ENCODE measurements at places on chromosomes 4 and X.

DNA sequence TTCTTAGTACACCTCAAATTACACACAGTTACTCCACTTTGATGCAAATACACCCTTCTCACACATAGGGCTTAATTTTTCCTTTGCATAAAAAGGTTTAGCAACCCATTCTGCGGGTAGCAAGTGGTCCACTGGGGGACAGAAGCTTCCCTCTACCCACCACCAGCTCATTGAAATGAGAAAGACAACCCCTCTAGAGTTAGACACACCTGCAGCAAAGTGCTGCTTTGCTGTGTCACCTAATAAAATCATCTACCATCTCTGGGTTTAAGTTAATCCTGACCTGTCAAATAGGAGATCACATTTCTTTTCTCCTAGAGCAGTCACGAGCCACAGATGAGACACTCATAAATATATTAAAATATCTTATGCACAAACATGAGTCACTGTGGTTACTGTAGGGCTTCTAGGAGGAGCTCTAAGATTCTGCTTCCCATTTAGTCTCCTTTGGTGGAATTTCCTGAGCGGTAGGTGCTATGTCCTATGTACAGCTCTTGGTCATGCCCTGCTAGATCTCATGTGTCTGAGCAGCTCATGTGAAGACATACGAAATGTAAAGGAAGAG is 11.9 kb downstream of the BMX start:
- DNase-seq = no peak

- DNase-seq = no peak
These were observed 14.6 kb downstream of the CLCN3 start for GRCh38 chr4:169634975-169635374.

DNA sequence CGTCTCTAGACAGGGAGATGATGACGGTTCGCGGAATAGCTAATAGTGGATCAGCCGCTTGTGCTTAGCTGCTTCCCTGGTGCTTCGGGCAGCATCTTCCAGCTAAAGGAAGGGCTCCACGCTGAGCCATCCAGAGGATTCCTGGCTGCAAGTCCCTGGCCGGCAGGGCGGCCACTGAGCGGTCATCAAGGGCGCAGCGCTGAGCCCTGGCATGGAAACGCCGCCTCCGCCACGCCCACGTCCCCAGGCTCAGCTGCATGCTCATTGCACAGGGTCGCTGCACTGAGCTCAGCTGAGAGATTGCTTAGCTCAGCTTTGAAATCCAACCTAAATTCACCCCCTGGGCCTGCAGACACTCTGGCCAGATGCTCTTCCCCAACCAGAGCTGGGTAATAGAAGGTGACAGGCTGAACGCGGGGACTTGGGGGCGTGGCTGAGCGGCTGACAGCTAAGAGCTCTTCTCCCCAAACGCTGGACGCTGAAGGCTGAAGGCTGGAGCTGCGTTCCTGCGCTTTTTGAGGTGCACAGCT is 118.2 kb upstream of the KIT start:
- peak; percentile 83 for DNase-seq

DNA sequence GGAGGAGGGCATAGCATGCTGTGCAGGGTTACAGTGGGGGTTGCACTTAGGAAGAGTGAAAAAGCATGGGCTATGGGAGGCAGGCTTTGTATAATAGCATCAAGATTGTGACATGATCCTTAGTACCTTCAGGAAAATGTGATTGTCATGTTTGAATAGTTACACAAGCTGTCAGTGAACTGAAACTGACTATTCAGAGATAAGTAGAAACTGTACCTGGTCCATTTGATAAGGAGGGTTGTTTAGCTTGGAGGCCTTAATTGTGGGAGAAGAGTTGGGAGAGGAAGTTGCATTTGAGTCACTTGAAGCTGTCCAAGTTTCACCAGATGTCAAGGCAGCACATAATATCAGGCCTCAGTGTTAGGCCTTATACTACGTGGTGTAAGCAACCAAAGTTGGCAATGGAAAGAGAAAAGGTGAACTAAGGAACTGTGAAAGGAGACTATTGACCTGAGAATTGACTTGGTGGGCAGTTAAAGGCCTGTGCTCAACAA is 85.0 kb downstream of the TEX13C start:
- DNase-seq = no peak

DNA sequence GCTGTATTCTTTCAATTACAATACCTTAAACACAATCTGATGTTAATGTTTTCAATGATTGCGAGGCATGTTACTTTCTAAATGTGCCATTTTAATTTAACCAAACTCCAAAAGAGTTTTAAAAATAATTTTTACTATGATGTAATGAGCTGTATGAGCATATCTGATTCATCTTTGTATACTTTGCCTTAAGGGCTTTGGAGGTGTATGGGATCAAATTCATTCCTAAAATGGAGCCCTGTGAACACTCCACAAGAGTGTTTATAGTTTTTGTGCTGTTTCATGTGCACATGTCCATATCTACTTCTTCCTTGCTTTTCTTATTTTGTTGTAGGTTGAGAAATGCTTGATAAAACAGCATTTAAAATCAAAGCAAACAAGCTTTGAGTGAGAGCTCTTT is 82.4 kb downstream of the ATP10D start:
- no peak for DNase-seq

DNA sequence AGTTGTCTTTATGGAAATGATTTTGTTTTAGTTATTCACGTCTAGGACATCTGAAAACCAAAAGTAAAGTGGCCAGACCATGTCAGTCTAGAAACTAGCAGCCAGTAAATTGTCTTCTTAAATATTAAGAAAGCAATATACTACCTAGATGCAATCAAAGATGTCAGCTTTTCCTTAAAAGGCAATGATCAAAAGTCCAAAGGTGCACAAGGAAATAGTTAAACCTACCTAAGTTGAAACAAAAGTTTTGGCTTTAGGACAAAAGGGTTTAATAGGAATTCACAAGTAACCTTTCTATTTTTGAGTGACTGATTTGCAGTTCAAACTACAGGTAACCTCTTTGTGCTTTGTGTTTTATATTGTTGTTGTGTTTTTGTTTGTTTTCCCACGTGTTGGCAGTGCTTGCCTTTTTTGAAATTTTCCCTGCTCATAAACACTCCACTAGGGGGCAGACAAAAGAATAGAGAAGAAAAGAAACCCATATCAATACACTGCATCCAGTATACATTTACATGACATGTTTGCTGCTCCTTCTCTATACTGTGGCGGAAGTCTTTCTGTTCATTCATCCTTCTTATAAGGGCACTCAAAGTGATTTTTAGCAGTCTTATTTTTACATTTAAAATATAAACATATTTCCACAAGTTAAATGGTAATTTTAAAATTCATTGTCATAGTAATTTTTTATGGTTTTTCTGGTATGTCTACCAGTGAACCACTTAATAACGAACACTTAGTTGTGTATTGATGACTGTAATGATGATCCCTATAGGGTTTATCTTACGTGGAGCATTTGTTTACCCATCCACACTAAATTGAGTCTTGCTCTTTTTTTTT is 62.7 kb downstream of the GAB1 start:
- no peak for DNase-seq

GRCh38 chrX:118976599-118977340 is 2.4 kb downstream of the LONRF3 start:
- no peak for DNase-seq

Measured in H9 (cell line).